Activated T-cell treated with anti-CD3 and anti-CD28 coated beads, Interleukin-2, amount 50 U/mL, for 1 hour (primary cell): ENCODE measurements at places on chromosomes 3 and 15.
A peak's percentile ranks its signal among the peaks of the same experiment; 100 is the strongest.

- DNase-seq, result no peak
These were observed 567 bp downstream of the TICRR start for GRCh38 chr15:89575656-89576416.

DNA sequence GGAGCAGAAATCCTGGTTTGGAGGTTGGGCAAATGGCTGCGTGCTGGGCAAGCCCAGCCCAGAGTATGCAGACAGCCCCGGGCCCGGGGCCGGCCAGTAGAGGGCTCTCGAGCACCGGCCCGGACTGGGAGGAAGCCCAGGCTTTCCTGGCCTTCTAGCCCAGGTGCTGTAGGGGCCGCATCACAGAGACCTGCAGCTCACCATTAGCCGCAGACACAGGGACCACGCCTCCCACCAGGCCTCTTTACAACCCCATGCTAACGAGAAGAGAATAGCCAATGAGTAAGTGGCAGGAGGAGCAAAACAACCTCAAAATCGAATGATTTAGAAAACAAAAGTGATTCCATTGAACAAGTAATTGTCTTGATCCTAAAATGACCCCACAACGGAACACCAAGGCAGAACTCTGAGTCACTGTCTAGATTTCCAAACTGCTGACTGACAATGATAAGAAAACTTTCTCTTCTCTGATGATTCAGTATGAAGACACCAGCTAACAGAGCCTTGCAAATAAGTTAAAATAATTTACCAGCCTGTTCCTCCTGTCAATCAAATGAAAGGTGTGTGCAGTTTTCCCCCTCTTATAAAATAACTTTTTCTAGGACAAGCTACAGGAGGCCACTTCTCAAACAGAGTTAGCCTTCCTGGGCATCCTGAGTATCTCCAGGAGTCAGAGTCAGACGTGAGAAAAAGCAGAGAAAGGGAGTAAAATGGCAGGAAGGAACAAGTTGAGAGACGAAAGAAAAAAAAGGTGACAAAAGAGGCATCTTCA, 102.2 kb downstream of the DGKG start:
- DNase-seq, result peak; percentile 73

DNA sequence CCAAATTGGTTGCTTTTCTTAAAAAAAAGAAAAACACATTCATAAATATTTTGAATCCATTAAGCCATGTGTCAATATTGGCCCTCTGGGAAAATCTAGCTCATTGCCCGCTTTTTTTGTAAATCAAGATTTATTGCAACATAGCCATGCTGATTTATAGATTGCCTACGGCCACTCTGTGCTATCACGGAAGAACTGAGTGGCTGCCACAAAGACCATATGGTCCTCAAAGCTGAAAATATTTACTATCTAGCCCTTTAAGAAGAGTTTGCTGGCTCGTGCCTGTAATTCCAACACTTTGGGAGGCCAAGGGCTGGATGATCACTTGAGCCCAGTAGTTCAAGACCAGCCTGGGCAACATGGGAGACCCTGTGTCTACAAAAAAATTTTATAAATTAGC, 45.9 kb downstream of the IL5RA start:
- DNase-seq, result no peak

DNA sequence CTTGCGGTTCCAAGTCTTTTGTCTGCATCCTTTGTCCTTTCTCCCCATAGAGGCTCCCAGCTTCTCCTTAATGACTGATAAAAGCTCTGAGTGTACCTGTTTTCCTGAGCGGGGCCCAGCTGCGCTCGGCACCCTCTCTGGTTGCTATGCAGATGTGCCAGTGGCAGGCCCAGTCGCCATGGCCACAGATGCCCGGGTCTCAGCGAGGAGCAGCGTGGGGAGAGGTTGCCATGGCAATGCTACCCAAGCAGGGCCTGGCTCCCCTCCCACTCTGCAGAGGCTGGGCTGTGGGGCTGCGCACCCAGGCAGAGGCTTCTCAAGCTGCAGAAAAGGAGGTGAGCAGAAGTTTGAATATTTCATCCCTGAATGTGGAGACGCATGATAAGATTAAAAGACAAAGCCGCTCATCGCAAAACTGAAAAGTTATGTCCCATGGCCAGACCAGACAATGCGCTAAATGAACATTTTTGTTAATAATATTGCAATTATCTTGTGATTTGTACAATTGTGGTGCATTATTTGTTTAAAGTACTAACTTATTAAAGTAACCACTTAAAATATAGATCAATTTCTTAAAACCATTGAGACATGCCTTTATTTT, 66.1 kb downstream of the TPRA1 start:
- no peak for DNase-seq

DNA sequence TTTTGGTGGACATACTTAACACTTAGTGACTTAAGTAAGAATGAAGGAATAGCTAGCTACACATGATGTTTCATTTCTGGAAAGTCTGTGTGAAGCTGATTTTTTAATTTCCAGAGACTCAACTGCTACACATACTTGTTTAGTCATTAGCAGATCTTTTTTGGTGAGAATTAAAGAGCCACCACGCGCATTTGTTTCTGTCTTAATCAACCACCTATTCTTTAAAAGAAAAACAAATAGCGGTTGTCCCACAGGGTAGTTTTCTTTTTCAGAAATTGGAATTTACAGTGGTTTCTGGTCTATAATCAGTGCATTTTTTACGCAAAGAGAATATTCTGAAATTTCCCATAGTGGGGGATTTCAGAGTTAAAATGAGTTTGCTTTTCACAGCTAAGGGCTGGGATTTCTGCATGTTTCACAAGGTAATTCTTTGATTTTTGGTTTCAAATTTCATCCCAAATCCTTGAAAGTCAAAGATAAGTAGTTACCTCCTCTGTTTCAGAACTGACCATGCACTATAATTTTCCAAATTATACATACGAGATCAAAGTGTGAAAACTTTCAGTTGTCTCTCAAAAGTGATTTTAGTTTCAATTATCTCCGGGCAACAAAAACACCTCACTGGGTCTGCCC, 631.0 kb upstream of the GRM7 start:
- no peak for DNase-seq

GRCh38 chr3:36647423-36647853, 116.9 kb downstream of the DCLK3 start:
- DNase-seq, result no peak

- DNase-seq, result no peak
These were observed 26.2 kb downstream of the TRAK1 start for GRCh38 chr3:42117175-42118008.
